Activated T-cell treated with anti-CD3 and anti-CD28 coated beads, Interleukin-2, amount 50 U/mL, for 72 hours (primary cell): ENCODE measurements at places on chromosomes 11 and 22. TPM values are rescaled to one million over a fixed set of nuclear protein-coding genes. Genes with fewer than 3 reads are reported as not detected.

DNA sequence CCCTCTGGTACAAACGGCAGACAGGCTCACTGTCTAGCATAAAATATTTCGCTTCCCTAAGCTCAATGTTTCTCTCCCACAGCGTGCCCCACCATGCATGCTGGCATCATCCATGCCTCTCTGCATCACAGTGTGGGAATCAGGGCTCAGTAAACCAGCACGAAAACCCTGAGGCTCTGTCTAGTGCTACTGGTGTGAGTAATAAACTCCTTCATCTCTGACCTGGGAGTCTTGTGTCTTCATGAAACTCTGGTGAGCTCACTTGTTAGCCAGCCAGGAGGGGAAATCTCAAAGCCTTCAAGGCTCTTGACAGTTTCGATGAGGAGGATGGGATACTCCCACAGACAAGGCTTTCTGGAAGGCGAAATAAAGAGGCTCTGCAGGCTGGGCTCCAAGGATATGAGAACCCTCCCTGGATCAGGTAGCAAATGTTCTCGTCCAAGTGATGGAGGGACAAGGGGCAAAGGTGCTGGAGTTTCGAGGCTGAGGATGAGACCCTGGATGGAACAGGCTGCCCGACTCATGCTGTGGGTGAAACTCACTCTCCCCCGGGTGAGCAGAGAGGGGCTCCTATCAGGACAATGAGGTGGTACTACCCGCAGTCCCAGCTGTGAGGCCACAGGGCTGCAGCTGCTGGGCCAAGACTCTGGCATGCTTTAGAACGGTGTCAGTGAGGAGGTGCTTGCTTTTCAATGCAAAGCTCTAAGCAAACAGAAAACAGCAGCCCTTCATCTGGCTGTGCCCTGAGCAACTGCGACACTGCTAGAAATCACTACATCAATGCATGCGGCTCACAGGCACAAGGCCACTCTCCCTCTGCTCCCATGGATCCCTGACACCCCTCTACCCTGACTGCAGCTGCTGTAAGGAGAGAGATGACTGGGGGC lies 69.3 kb downstream of the SHANK2 start:
- DNase-seq: no peak

The PIH1D2 gene
- total RNA-seq: 0.36 TPM

The SYT13 gene
- not detected for total RNA-seq

The CCDC188 gene
- total RNA-seq: not detected

DNA sequence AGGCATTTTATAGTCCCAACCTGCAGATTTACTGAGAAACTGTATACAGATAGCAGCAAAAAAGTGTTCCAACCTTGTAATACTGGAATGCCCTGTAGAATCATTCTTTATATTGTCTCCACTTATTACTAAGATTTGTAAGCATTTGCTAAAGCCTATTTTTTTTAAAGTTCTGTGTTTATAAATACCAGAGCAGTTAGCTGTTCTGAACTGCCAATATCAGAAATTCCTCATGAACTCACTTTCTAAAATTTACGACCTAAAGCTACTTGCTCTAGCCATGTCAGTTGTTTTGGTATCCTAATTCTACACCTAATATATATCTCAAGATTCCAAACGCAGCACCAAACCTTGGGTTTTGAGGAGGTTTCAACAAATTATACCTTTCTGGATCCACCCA lies 103.2 kb downstream of the C11orf65 start:
- no peak for DNase-seq

- DNase-seq: peak; percentile 73
These were observed 1.2 kb upstream of the RASGRP2 start for GRCh38 chr11:64745189-64745520.

The TLCD5 gene
- total RNA-seq: 2.8 TPM

DNA sequence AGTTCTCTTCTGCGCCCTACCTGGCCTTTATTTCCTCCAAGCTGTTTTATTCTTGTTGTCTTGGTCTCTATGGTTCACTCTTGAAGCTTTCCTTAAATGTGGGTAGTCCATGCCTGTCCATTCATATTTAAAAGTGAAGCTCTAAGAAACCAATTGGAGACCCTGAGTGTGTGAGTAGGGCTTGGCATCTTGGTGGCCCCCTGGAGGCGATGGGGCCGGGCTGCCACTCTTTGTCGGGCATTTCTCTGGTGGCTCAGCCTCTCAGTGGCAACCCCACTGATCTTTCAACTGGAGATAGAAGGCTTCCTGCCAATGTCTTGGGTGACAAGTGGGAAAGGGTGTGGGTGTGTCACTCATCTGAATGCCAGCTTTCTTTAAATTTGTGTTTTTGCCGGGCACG lies 9.1 kb downstream of the TRPT1 start:
- DNase-seq: no peak

GRCh38 chr11:96062134-96062533 lies 138.2 kb upstream of the MTMR2 start:
- DNase-seq: peak; percentile 51
